ENCODE measurements at places on chromosomes 13 and 19.

DNA sequence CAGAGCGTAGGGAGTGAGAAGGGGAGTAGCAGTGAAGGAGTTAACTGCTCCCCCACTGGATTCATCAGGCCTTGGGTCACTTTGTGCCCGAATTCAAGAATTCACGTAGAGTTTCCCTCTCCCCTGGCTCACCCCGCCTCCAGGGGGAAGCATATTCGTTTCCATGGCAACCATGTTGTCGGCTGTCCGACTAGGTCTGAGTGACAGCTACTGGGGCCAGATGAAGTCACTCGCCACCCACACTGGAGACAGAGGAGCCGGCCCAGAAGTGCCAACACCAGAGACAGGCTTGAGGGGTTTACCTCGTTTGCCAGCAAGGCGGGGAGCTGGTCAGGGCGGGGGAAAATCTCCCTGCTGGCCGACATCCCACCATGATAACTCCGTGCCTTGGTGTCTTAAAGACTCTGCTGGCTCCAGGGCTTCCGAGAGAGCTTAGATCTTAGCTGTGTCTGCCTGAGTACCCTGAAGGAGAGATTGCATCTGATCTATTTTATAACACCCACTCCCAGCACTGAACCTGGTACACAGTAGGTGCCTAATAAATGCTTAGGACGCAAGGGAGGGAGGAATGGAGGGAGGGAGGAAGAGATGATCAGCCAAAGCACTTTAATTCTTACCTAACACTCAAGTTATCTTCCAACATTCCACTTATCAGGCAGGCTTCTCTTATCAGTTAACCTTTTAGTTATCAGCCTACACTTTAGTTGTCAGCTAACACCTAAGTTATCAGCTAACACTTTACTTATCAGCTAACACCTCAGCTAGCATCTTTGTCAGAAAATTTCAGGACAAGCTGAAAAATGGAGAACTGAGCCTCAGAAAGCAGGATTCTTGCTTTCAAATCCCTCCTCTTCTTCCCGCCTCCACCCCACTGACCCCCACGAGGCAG is 57.2 kb upstream of the ZNRF4 start:
- no peak for DNase-seq

- no peak for DNase-seq
Measured at GRCh38 chr13:27183561-27184147, 12.0 kb upstream of the USP12 start.

GRCh38 chr13:101127741-101128353 is 288.5 kb downstream of the NALCN start:
- DNase-seq, result peak; percentile 57

- DNase-seq, result no peak
Measured at GRCh38 chr13:33362986-33363727, 77.6 kb upstream of the STARD13 start.

DNA sequence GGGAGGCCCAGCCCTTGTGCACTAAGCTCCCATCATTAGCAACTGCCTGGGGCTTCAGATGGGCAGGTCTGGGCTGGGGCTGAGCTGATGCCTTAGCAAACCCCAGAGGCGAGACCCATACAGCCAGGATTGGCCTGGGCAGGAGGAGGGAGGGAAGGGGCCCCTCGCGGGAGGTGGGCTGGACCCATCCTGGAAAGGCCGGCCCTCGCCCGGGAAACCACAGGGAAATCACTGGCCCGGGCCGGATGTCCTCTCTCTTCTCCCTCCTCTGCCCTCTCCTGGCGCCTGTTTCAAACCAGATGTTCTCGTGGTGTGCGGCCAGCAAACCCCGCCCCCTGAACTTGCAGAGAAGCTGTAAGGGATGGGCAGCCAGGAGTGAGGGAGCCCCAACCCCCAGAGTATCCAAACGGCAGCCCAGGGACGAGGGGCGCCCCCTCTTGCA is 43.1 kb downstream of the TMEM255B start:
- peak; percentile 76 for DNase-seq

DNA sequence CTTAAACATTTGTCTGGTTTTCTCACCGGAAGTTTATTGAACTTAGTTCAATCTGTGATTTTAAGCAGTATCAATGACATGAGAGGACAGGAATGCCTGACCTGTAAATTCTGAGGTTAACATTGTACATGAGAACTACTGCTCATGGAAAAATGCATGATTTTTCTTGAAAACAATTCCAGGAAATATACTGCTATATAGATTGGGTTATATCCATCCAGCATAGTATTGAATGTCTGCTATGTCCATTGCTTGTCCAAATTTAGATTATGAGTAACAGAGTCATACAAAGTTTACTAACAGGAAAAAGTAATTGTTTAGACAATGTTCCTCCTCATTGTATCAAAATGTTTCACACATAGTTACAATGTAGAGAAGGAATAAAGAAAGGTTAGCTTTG is 606.8 kb downstream of the DACH1 start:
- no peak for DNase-seq

Data from fibroblast of skin of scalp (primary cell).